ENCODE measurements at places on chromosomes 16 and 17. TPM values are rescaled to one million over a fixed set of nuclear protein-coding genes. Genes with fewer than 3 reads are reported as not detected.

GRCh38 chr16:8260140-8260539 is 330.2 kb downstream of the TMEM114 start:
- DNase-seq: no peak

DNA sequence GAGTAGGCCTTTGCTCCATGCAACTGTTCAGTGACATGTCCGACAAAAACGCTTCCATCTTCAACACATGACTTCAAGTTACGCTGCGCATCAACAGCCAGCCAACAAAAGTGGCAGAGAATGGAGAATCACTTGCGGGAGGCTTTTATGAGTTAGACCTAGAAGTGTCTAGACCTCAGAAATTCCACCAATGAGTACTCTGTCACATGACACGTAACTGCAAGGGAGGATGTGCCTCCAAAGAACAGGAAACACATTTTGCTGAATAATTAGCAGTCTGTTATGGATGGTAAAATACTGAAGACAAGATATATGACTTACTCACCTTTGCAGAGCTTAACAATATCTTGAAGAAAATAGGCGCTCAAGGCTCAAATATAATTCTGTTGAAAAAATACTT is 62.1 kb downstream of the MYO1D start:
- no peak for DNase-seq

- DNase-seq: no peak
Measured at GRCh38 chr16:88005181-88005581, 53.9 kb downstream of the BANP start.

DNA sequence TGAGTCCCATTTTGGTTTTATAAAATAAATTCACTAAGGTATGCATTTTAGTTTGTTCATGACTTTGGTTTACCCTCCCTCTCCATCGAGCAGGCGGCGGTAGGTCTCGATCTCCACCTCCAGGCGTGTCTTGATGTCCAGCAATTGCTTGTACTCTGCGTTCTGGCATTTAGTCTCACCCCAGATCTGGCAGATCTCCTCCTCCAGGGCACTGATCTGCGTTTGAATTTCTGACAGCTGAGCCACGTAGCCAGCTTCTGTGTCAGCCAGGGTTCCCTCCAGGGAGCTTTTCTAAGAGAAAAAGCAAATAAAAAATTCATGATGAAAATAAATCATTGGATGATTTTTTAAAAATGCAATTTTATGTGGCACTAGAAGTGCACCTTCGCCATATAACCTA is 4.2 kb downstream of the KRT24 start:
- DNase-seq: no peak

DNA sequence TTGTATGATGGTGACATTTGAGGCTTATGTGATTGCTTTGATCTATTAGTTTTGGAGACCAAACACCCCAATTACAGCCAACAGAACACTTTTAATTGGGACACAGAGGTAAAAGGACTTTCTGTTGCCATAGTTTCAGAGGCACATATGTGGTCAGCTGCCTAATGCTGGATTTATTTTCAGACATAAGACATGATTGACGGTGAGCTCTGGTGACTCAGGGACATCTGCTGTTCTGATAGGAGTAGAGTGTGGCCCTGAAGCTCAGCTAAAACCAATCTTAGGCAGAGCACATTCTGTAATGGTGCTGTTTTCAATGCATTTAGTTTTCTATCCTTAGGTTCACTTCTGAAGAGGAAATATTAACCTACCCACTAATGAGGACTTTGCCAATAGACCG is 247.1 kb downstream of the UTP18 start:
- no peak for DNase-seq

DNA sequence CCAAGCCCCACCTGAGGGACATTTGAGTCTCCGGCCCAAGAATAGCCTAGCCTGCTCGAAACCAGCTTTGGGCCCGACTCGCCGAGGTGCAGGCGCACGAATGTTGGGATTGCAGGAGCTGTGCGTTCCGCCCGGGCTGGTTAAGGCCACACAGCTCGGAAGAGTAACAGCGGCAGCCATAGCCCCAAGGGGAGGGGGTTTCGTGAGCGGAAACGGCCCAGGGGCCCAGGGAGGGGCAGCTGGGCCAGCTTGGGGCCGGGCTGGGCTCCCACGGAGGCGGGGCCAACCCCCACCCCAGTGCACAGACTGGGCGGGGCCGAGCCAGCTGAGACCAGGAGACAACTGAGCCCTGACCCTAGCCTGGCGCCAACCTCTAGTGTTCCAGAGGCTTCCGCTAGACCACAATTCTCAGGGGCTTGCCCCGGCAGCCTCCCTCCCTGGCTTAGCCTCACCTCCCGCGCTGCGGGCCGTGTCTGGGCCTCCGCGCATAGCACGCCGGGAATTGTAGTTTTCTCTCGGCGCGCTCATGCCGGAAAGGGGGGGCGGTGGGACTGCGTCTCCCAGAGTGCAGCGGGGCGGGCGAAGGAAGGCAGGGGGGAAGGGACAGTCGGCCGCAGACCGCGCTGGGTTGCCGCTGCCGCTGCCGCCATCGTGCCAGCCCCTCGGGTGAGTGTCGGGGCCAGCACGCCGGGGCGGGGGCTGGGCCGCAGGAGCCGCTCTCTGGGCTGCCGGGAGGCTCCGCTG is at the start of gene NUTF2:
Gene NUTF2 (plus strand): TSS at position 614 of the 744 bp plus-strand sequence. CDS start 18,198 bp downstream, outside the sequence.
- peak; percentile 97 for DNase-seq

GRCh38 chr16:67716097-67716496 is 3.0 kb downstream of the GFOD2 start:
- DNase-seq: no peak

The PLD6 gene
- polyA plus RNA-seq: 2.9 TPM

The HIGD1B gene
- polyA plus RNA-seq: 0.91 TPM

The CALB2 gene
- 0.40 TPM for polyA plus RNA-seq

The HSD17B2 gene
- 18.0 TPM for polyA plus RNA-seq
